LoVo (cell line): ENCODE measurements at places on chromosomes 3 and 15.

GRCh38 chr3:142046320-142047020 is 102.9 kb downstream of the TFDP2 start:
- DNase-seq, result no peak

DNA sequence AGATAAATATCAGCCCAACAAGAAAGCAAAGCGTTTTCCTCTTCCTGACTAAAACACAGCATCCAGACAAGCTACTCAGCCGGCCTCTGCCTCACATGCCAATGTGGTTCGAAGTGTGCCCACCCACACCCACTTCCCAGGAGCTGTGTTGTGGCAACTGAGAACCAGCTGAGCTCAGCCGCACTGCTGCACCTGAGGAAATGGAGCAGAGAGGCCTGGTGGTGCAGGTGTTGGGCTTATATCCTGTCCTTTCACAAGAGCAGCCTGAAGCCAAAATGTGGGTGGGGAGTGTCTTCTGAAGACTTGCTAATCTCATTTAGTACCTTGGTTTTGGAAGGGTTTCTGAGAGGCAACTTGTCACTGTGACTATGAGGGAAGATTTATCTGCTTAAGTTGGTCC is 23.0 kb upstream of the RETNLB start:
- DNase-seq, result no peak

GRCh38 chr3:170953229-170953628 is 44.8 kb upstream of the EIF5A2 start:
- no peak for DNase-seq

- no peak for DNase-seq
Measured at GRCh38 chr15:27427276-27427675, 456.3 kb downstream of the GABRG3 start.

- no peak for DNase-seq
Measured at GRCh38 chr15:64037966-64038365, 8.3 kb downstream of the DAPK2 start.

DNA sequence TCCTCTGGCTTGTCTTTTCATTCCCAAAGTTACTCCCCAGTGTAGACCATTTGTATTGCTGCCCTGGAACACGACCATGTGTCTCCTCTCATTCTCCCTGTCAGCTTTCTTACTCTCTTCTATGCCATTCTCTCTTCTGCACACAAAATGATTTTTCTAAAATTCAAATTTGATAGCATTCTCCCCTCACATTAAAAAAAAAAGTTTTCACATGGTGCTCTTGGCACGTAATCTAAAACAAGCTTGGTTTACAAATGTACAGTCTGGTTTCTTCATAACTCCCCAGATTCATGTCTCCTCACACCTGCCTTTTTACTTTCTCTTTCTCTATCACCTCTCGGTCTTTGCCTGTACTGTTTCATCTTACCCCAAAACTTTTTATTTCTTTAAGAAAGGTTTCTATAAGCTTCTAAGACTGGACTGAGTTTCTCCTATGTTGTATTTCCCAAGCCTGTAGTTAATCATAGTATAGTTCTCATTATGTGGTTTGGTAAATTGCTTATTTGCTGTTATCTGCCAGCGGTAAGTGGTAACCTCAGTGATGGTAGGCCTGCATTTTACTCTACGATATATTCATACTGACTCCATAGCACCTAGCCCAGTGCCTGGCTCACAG is 31.2 kb downstream of the BCHE start:
- DNase-seq, result peak; percentile 6

DNA sequence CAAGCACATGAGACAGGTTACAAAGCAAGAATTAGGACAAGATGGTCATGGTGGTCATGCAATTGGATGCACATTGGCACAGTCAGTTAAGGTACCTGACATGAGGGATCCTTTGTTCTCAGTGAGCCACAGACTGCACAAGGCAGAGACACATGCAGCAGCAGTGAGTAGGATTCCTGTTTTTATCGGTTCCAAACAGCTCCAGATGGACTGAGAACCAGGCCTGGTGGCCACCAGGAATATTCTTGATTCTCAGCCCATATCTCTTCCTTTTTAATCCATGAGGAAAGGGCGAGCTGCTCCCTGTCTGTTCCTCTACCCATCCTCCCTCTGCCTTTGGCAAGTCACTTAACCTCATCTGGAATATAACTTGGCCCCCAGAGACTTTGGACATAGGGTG is 410.8 kb downstream of the GAP43 start:
- DNase-seq, result no peak

DNA sequence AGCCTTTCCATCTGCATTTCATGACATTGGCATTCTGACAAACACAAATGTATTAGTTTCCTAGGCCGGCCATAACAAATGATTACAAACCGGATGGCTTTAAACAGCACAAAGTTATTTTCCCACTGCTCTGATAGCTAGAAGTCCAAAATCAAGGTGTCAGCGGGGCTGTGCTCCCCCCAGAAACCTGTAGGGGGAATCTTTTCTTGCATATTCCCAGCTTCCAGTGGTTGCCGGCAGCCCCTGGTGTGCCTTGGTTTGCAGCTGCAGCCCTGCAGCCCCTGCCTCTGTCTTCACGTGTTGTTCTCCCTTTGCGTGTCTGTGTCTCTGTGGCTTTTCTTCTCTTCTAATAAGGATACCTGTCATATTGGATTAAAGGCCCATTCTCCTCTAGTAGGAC is 79.0 kb upstream of the CDV3 start:
- no peak for DNase-seq

DNA sequence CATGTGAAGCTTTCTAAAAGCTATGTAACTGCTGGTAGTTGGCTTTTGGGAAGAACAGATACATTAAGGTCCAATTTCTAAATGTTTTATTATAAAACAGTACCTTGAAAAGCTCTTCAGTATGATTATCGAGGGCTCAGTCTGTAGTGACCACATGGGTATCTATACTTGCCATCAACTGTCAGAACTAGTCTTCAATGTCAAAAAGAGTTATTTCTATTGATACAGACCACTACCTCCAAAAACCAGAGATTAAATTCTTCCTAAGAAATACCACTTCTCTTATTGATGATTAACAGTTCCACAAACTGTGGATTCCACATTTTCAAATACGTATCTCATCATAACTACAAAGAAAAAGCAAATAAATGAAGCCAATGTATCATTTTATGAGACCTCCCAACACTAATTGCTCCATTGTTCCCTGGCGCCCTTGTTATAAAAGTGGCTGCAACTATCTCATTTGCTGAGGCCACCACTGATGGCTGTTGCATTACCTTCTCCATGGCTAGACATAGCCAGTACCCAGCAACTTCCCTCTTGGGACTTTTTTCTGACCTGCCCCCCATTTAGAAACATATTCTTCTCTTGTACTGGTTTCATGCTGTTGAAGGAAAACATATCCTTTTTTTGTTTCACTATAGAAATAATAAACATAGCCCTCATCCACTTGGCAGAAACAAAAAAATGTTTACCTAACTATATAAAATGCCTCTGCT is 33.9 kb upstream of the MBNL1 start:
- DNase-seq, result no peak

DNA sequence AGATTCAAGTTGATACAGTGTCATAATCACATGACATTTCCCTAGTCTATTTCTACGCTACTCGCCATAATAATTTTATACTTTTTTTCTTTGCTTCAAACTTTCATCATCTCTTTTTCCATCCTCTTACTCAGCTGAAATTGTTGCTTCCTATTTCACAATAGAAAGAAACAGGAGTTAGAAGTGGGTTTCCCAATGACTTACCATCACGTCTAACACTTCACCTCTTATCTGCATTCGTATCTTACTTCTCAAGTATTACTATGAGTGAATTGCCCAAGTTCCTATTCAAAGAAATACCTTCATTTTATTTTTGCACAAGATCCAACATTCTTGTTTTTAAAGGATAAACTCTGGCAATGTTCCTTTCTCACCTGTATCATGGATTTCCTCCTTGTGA is 1539.9 kb downstream of the SI start:
- DNase-seq, result no peak

DNA sequence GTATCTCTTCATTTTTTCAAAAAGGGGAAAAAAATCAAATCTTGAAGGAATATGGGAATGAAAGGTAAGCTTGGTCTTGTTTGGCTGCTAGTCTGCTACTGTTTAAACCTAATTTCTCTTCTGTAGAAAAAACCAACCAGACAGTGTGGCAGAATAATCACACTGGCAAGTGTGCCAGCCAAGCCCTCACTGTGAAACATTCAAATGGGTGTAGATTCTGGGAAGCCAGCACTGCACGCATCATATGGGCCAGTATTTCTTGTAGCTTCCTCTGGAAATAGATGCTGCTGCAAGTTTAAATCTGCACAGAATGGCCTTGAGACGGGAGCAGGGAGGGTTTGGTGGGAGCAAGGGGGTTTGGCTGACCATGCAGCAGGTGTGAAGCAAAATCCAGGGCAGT is 62.1 kb downstream of the POMGNT2 start:
- no peak for DNase-seq

- peak; percentile 39 for DNase-seq
Measured at GRCh38 chr3:132730891-132731580, 8.8 kb upstream of the NPHP3 start.

DNA sequence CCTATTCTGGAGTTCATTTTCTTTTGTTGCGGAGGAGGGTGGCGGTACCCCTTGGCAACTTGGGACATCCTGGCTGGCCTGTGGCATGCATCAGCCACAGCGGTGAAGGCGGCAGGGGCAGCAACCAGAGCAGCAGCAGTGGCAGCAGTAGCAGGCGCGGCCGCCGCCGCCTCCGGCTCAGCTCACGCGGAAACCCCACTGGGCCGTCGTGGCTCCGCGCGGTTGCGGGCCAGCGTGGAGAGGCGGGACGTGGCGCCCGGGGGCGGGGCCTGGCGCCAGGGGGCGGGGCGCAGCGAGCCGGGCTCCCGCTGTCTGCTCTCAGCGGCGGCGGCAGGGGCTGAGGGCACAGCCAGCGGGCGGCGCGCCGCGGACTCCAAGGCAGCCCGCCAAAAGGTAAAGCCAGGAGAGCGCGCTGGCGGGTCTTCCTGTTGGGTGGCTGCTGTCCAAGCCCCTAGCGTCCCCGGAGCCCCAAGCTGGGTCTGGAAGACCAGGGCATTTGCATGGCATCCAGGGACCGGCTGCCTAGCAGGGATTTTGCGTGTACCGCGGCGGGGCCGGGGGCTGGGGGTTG is 334.4 kb upstream of the THRB start:
- no peak for DNase-seq

GRCh38 chr3:124632566-124633140 is 97.6 kb upstream of the UMPS start:
- no peak for DNase-seq

DNA sequence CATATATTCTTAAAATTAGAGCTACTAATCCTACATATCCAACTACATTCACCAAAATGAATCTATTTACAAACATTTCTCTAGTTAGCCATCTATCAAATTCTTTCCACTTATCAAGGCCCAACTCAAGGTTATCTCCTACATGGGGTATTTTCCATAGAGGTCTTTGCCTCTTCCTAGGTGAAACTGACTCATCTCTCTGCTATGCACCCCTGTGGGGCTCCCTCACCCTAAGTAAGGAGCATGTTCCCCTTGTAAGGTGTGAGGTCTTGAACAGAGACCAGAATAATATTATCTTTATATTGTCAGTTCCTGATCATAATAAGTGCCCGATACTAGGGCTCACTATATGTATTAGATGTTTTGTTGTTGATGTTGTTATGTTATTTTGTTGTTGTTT is 74.6 kb upstream of the TSC22D2 start:
- no peak for DNase-seq

- no peak for DNase-seq
Measured at GRCh38 chr3:146152834-146153233, 8.2 kb downstream of the PLOD2 start.

DNA sequence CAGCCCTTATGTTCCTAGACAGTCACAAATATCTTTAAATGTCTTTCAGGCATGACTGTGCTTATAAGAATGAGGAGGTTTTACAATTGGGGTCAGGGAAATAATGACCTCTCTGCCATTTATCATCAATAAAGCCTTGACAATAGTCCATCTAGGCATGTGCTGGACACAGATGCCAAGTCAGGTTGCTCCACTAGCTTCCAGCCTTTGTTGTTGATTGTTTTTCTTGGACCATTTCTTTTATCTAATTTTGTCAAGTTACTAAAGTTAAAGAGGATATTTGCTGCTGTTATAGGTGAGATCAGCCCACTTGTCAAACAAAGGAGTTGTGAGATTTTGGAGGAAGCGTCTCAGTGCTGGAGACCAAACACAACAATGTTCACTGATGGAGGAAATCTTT is 628.0 kb downstream of the ROBO2 start:
- DNase-seq, result no peak
